ENCODE measurements at places on chromosomes 16 and 17. TPM values are rescaled to one million over a fixed set of nuclear protein-coding genes. Genes with fewer than 3 reads are reported as not detected.
A peak's percentile ranks its signal among the peaks of the same experiment; 100 is the strongest.

DNA sequence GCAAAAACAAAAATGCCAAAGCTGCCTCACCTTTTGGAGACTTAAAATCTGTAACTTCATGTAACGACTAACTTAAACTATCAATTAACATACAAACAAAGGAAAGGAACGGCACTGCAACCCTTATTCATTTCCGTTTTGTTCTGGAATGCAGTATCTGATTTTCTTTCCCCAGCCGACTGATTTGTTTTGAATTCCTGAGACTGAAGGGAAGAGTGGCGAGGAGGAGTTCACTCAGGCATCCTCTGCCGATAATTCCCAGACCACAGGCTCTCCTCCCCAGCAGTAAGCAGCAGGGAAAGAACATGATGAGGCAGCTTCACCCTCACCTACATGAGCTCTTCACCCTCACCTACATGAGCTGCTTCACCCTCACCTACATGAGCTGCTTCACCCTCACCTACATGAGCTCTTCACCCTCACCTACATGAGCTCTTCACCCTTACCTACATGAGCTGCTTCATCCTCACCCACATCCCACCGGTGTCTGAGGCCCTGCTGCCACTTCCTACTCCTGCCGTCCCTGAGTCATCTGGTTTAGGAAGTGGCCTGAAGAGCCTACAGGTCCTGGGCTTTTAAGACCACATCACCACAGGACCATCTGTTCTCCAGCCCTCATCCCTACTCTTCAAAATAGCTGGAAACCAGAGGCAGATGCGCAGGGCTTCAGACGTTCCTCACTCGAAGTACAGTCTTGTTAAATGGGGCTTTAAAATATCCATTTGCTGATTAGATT lies 168.0 kb upstream of the RPH3AL start:
- H3K4me3 ChIP-seq, result no peak overlapping the region
- no peaks in the 10 kb centered on the region for H3K36me3 ChIP-seq
- no peak for DNase-seq

- no peak for DNase-seq
- H3K27me3 ChIP-seq, result no peaks in the 10 kb centered on the region
- H3K4me1 ChIP-seq, result peaks cover 16% of the 10 kb centered on the region
- H3K36me3 ChIP-seq, result no peaks in the 10 kb centered on the region
- no peak overlapping the region for H3K4me3 ChIP-seq
Measured at GRCh38 chr17:76261421-76262215, 3.5 kb upstream of the UBALD2 start.

DNA sequence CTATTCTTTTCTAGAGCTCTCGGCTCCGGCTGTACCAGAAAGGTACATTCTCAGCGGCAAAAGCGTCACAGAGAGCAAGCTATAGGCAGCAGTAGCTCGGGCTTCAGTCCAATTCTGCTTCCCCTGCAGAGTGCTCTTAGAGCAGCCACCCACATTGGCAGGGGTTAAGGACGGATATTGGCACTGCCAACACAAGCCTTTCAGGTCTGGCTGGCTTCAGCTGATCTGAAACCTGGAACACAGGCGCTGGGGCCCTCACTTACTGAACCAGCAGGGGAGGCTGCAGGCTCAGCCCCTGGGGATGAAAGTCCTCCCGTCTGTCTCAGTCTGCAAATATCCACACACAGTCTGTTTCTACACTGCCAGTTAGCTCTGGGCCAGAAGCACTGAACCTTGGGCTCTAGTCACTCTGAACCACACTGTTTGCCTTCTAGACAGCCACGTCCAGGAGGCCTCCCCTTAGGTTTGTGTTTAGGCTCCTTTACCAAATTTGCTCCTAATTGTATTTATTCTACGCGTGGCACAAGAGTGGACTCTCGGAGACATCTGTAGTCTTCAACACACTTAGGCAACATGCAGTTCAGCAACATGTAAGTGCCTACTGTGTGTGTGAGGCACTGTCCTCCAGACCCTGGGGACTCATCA lies 40.1 kb downstream of the HIC1 start:
- H3K4me3 ChIP-seq, result no peak overlapping the region
- H3K4me1 ChIP-seq, result peaks cover 5% of the 10 kb centered on the region
- H3K27me3 ChIP-seq, result no peaks in the 10 kb centered on the region
- peak; percentile 92 for DNase-seq

DNA sequence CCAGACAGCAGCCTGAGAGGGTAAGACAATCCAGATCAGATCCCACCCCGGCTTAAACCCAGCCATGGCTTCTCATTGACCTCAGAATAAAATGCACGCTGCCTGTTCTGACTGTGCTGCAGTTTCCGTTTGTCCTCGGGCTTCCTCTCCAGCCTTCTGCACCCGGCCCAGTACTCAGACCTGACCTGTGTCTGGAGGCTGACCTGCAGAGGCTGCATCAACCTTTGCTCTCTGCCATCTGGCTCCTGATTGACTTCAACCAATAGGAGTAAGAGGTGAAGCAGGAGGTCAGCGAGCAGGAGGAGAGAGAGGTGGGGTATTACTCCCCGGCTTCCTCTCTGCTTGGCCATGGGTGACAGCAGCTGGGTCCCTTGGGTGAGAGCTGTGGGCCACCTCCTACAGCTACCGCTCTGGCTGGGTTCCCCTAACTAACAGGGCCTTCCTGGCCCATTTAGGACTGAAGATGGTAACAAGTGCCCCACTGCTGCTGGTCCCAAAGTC lies 46.7 kb downstream of the C16orf82 start:
- no peaks in the 10 kb centered on the region for H3K4me1 ChIP-seq
- no peak overlapping the region for H3K27ac ChIP-seq
- DNase-seq, result no peak
- H3K4me3 ChIP-seq, result no peak overlapping the region
- H3K36me3 ChIP-seq, result no peaks in the 10 kb centered on the region
- H3K27me3 ChIP-seq, result no peaks in the 10 kb centered on the region

GRCh38 chr17:42337442-42337841 lies 49.1 kb downstream of the STAT5A start:
- H3K4me1 ChIP-seq, result no peaks in the 10 kb centered on the region
- no peaks in the 10 kb centered on the region for H3K27me3 ChIP-seq
- H3K36me3 ChIP-seq, result peaks cover 16% of the 10 kb centered on the region

NPW gene
- 3.6 TPM for total RNA-seq

DNA sequence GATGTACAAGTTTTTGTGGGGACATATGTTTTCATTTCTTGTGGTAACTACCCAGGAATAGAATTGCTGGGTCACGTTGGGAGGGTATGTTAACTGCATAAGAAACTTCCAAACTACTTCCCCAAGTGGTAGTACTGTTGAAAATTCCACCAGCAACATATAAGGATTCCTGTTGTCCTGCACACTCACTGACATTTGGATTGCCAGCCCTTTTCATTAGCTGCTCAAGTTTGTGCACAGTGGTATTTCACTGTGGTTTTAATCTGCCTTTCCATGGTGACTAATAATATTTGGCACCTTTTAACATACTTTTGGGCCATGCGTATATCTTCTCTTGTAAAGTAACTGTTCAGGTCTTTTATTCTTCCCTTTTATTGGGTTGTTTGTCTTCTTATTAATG lies 103.3 kb downstream of the GNAO1 start:
- no peak overlapping the region for H3K27ac ChIP-seq
- no peak overlapping the region for H3K4me3 ChIP-seq
- no peak for DNase-seq
- H3K27me3 ChIP-seq, result no peaks in the 10 kb centered on the region
- no peaks in the 10 kb centered on the region for H3K36me3 ChIP-seq
- H3K4me1 ChIP-seq, result no peaks in the 10 kb centered on the region

- no peaks in the 10 kb centered on the region for H3K27me3 ChIP-seq
- peak overlapping the region; percentile 94 for H3K27ac ChIP-seq
- peak; percentile 21 for DNase-seq
Measured at GRCh38 chr16:28491230-28491969, 474 bp downstream of the CLN3 start.

- H3K36me3 ChIP-seq, result no peaks in the 10 kb centered on the region
- DNase-seq, result no peak
- no peaks in the 10 kb centered on the region for H3K27me3 ChIP-seq
- no peaks in the 10 kb centered on the region for H3K4me1 ChIP-seq
- H3K27ac ChIP-seq, result no peak overlapping the region
- no peak overlapping the region for H3K4me3 ChIP-seq
Measured at GRCh38 chr17:65918500-65918899, 273.4 kb downstream of the CEP112 start.

- peak overlapping the region; percentile 79 for H3K27ac ChIP-seq
- H3K27me3 ChIP-seq, result no peaks in the 10 kb centered on the region
- peaks cover 4% of the 10 kb centered on the region for H3K36me3 ChIP-seq
- H3K4me3 ChIP-seq, result peak overlapping the region; percentile 78
- H3K4me1 ChIP-seq, result no peaks in the 10 kb centered on the region
- DNase-seq, result no peak
Measured at GRCh38 chr17:44346064-44346844, 1.2 kb downstream of the GRN start.

DNA sequence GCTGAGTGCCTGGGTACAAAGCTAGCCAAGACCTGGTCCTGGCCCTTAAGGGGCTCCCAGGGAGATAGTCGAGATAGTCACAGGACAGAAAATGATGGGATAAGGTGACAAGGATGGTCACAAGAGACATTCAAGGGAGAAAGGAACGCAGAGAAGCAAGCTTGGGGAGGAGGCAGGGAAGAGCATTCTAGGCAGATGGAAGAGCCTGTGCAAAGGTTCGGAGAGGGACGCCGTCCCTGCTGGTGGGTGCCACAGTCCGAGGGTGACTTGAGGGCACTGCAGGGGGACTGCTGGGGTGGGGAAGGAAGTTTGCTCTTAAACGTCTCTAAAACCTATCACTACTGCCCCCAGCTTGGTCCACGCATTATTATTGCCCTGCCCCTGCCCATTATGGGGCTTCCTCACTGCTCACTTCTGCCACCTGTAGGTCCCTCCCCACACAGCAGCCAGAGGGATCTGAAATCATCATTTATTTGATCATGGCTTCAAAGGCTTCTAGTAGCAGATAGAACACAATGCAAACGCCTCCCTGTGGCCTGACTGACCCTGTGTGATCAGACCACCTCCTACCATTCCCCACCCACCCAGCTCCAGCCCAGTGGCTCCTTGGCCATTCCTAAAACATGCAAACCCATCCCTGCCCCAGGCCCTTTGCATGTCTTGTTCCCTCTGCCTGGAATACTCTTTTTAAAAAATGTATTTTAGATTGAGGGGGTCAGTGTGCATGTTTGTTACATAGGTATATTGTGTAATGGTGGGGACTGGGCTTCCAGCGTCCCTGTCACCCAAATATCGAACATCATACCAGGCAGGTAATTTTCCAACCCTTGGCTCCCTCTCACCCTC lies 60.3 kb downstream of the RMI2 start:
- no peak overlapping the region for H3K4me3 ChIP-seq
- H3K36me3 ChIP-seq, result no peaks in the 10 kb centered on the region
- H3K27ac ChIP-seq, result no peak overlapping the region
- DNase-seq, result no peak

GGT6 gene
- 23.5 TPM for total RNA-seq

USP43 gene
- total RNA-seq, result 33.2 TPM

- no peaks in the 10 kb centered on the region for H3K4me1 ChIP-seq
- no peak for DNase-seq
- H3K27ac ChIP-seq, result no peak overlapping the region
Measured at GRCh38 chr17:16513873-16514272, 21.9 kb upstream of the LRRC75A start.

EVPLL gene
- total RNA-seq, result 1.6 TPM

CLDN9 gene
- total RNA-seq, result not detected

- DNase-seq, result no peak
- H3K4me3 ChIP-seq, result peak overlapping the region; percentile 96
- peaks cover 29% of the 10 kb centered on the region for H3K4me1 ChIP-seq
- peak overlapping the region; percentile 99 for H3K27ac ChIP-seq
- no peaks in the 10 kb centered on the region for H3K27me3 ChIP-seq
Measured at GRCh38 chr17:73309727-73310596, 1.8 kb downstream of the CDC42EP4 start.

DNA sequence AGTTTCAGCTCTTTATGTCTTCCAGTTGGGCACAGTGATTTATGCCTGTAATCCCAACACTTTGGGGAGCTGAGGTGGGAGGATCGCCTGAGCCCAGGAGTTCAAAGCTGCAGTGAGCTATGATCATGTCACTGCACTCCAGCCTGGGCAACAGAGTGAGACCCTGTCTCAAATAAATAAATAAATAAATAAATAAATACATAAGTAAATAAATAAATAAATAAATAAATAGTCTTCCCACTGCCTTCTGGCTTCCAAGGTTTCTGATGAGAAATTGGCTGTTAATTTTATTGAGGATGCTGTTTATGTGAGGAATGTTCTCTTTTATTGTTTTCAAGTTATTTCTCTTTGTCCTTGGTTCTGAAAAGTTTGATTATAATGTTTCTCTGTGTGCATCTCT lies 1507.6 kb upstream of the GOT2 start:
- H3K27me3 ChIP-seq, result no peaks in the 10 kb centered on the region
- H3K4me1 ChIP-seq, result no peaks in the 10 kb centered on the region
- no peak overlapping the region for H3K4me3 ChIP-seq

GRCh38 chr17:82765371-82765770 lies 13.5 kb downstream of the TBCD start:
- H3K27me3 ChIP-seq, result no peaks in the 10 kb centered on the region
- H3K27ac ChIP-seq, result no peak overlapping the region
- H3K36me3 ChIP-seq, result no peaks in the 10 kb centered on the region
- no peak for DNase-seq

- H3K27ac ChIP-seq, result no peak overlapping the region
- no peaks in the 10 kb centered on the region for H3K4me1 ChIP-seq
- no peak overlapping the region for H3K4me3 ChIP-seq
- no peak for DNase-seq
- peaks cover 3% of the 10 kb centered on the region for H3K36me3 ChIP-seq
Measured at GRCh38 chr16:11896486-11897176, 19.1 kb downstream of the GSPT1 start.

ALOX12 gene
- 0.62 TPM for total RNA-seq

DNA sequence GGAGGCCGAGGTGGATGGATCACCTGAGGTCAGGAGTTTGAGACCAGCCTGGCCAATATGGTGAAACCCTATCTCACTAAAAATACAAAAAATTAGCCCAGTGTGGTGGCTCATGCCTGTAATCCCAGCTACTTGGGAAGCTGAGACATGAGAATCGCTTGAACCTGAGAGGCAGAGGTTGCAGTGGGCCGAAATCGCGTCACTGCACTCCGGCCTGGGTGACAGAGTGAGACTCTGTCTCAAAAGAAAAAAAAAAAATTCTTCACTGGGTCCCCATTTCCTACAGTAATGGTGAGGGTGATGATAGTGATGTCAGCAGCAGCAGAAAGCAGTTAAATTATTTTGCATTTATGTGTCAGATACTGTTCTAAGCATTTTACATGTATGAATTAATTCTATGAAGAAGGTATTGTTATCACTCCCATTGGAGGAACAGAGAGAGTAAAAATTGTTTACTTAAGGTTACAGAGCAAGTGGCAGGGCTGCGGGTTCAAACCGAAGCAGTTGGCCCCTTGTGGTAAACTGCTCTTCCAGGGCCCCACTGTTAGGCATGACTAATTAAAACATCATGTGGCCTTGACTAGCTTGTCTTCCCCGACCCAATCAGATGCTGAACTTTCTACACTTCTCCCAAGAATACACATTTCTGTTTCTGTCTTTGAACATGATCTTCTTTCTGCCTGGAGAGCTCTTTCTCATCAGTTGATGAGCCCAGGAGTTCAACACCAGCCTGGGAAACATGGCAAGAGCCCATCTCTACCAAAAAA lies 45.8 kb downstream of the STAT3 start:
- H3K4me1 ChIP-seq, result no peaks in the 10 kb centered on the region
- peaks cover 5% of the 10 kb centered on the region for H3K36me3 ChIP-seq
- no peak for DNase-seq
- H3K27ac ChIP-seq, result no peak overlapping the region

Measured in prostate gland (tissue), 2 donors.